AG10803 (cell line): ENCODE measurements at places on chromosomes 12 and 14.
A peak's percentile ranks its signal among the peaks of the same experiment; 100 is the strongest.

DNA sequence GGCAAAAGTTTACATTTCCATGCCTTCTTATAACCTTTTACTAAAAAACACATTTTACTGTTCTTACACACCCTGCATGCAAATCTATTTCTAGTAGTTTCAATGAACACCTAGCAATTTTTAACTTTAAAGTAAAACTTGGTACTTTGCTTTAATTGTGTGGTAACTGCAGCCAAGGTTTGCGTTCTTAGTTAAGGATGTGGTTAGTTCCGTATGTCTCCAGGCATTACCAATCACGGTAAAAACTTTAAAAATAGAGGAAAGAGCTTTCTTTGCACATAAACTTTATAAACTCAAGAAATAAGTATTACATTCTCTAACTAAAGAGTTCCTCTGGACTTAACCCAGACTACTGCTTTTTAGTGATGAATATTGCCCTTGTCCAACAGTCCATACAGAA is 795.2 kb downstream of the SLC16A7 start:
- DNase-seq: peak; percentile 3

- peak; percentile 60 for DNase-seq
Observed at GRCh38 chr14:102320033-102320660, 601 bp downstream of the ZNF839 start.

DNA sequence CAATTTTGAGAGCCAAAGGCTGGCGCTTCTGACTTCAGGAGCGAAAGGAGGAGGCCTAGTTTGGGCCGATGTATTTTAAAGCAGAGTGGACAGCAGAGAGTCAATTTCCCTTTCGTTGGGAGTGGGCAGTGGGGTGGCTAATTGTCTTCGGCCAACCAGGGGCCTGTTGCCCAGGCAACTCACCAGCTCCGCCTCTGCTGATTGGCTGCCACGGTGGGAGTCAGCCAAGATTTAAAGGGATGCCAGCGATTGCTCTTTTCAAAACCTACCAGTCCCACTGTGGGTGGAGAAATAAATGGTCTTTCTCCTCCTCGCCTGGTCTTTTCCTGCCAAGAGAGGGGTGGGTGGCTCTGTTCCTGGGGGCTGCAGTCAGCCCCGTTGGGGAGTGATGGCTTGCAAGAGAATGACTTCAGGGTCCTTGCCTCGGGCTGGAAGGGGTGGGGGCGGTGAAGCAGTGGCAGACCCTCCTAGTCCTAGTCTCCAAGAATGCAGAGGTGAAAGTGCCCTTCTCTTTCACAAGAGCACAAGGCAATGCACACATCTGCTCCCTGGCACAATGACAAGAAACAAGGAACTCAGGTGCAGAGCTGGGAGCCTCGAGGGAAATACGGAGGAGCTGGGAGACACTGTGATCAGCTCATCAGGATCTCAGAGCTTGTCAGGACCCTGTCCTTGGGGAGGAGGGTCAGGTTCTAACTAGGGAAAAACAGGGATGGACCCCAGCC is 37.7 kb downstream of the RASAL1 start:
- DNase-seq: no peak

GRCh38 chr12:117067016-117067415 is 32.2 kb downstream of the TESC start:
- no peak for DNase-seq

DNA sequence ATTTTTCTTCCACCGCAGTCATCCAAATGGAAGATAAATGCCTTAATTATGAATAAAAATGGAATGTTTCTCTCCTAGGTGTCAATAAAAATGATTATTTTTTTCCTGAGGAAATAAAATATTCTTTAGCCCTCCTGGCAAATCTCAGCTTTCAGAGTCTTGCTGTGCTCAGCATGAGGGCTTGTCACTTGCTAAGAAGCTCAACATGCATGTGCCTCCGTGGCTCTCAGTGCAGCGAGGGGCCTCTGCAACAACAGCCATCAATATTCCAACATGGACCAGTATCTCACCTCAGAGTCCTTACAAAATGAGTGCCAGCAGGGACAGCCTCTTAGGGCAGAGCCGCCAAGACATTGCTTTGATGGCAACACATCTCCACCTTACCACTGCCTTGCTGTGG is 159.5 kb upstream of the TMPO start:
- DNase-seq: no peak

- no peak for DNase-seq
Observed at GRCh38 chr14:92637228-92637627, 111.2 kb downstream of the LGMN start.

GRCh38 chr12:129670256-129670920 is 233.4 kb downstream of the TMEM132D start:
- no peak for DNase-seq

DNA sequence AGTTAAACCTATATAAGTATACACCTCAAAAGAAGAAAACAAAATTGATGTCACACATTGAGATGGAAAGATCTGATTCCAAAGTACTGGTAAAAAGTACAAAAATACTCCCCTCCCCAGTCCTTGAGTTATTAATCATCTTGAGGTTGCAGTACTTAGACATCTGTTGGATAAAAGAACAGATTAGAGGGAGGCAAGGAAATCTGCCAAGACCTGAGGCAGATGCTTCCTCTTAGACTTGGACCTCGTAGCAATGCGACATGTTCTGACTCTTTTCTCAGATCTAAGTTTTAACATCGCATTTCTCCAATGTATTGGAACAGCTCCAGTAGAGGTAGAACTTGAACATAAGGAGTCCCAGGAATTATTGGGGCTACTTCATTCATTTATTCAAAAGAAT is 187.9 kb upstream of the GRIN2B start:
- DNase-seq: no peak

DNA sequence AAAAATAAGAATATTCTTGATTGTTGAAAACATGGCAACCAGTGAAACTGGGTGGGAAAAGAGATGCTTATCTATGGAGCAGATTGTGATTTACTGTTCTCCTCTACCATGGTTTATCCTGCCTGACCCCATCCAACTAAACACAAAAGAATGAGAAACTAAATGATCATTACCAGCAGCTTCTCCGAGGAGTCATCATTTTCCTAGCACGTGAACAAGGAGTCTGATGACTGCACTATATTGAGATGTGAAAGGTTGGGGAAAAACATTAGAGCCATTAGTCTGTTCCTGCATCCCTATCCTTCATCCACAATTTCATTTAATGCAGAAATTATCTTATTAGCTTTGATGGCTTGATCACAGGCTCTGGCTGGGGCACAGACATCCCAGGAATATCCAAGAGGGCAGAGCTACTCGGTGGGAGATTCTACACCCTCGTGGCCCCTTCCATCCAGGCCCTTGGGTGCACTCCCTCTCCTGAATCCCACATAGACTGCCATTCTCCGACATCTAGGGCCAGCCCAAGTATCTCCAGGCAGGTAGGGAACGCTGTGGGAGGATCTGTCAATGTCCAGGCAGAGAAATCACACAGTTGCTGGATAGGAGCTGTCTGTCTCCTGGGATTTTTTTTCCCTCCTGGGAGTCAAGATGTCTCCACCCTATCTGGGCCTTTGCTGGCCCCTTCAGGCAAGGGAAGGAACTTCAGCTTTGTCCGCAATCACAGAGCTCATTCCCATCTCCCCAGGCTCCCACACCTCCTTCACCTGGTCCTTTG is 43.3 kb upstream of the DHRS4 start:
- peak; percentile 54 for DNase-seq

DNA sequence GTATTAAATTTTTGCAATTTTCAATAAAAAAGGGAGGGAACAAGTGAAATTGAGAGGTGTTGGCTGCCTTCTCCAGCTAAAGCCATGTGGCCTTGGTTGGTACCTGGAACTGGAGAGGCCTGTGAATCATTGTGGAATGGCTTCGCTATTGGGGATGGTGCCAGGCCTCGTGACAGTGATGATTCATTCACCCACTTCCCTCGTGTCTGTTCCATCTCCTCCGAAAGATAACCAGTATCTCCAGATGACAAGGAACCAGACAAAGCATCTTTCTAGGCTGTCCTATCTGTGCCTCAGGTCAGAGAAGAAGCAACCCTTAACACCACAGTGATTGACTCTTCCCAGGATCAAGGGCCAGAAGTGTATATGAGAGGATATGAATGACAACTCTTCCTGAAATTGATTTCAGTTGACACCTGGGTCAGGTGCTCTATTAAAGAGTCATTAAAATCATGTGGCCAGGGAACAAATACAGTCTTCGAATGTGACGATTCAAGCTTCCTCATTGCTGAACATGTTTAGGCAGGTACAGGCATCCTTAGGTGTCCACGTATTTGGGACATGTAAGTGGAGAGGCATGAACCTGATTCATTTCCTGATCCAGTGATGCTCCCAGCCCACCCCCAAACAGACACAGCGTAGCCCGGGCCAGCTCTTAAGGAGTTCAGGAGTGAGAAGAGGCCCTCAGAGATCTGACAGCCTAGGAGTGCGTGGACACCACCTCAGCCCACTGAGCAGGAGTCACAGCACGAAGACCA is at the start of gene RNASE7:
TSS of gene RNASE7 (plus strand) at position 687 of the 758 bp plus-strand sequence. CDS start 631 bp downstream, outside the sequence.
- DNase-seq: peak; percentile 58

GRCh38 chr14:99759546-99759925 is 33.7 kb upstream of the EML1 start:
- no peak for DNase-seq
